ENCODE measurements at places on chromosomes 2 and 18.

DNA sequence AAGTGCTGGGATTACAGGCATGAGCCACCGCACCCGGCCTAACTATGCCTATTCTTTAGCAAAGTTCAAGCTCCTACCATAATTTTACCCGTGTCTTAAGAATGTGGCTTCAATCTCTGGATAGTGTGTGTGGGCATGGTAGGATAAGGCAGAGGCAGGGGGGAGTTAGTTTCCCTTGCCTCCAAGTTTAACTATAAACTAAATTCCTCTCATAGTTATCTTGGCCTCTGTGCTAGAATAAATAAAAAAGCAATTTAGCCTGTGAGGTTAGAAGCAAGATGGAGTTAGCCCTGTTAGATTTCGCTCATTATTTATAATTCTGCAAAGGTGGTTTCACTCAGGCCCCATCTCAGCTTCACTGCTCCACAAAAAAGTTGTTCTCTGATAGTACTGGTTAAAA, 7.0 kb upstream of the FAM98A start:
- DNase-seq, result no peak

GRCh38 chr2:141589314-141589713, 541.5 kb downstream of the LRP1B start:
- DNase-seq, result no peak

DNA sequence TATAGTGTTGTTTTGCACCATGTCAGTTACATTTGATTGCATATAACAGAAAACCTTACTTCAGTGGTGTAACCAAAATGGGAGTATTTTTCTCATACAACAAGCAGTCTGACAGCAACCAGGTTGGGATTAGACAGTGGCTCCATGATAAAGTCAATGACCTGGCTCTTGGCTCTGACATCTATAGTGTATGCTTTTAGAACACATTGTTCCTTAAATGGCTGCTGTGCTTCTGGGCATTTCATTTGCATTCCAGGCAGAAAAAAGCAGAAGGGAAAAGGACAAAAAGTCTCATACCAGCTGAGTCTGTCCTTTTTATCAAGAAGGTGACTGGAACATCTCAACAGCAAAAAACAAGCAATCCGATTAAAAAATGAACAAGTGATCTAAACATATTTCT, 10.2 kb downstream of the MERTK start:
- no peak for DNase-seq

DNA sequence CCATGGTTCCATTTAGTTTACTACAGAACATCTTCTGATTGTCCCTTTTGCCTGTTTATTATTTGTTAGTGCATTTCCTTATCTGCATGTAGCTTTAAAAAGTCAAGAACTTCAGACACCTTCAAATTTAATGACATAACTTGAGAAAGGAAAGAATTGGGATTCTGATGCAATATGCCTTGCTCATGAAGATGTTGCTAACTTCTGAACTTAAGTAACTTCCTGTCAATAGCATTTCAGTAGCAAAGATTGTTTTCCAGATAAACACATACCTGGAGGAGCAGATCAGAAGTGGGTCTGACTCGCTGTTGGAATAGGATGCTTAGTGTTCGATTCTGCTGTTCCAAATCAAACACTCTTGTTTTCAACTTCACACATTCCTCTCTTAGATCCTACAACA, 190.2 kb upstream of the LYPD1 start:
- DNase-seq, result no peak

GRCh38 chr2:147594038-147594437, 250.8 kb upstream of the ACVR2A start:
- no peak for DNase-seq

DNA sequence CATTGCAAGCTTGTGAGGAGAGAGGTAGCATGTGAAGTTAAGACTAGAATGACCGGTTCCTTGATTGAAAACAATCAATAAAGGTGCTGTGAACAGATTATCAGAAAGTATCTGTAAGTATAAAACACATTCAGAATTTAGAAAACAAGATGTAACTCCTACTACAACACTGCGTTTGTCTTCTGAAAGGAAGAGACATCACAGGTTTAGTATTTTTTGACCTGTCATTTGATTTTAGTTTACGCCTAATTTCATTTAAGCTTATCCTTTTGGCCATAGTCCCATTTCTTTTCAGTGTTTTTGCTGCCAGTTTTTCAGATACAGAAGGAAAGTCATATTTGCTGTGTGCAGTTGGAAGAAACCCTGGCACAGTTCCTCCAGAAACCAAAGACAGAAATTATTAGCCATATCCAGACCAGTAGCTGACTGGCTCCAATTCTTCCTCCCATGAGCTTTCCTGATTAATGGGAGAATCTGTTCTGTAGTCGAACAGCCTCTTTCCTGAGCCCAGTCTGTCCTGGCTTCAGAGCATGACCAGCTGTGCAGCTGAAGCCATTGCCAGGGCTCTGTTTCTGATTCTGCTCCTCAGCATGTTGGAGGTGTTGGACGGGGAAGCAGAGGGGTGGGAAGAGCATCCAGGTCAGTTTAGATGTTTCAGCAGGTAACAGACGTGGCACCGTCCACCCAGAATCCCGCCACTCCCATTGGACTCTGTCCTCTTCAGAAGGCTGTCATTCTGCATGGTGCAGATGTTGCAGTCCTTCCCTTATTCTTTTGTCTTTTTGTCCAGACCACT, 61.0 kb downstream of the CRIM1 start:
- no peak for DNase-seq

All from stimulated activated CD4-positive, alpha-beta T cell treated with anti-CD3 and anti-CD28 coated beads, Interleukin-1b, Interleukin-23, amount 100 ng/mL, for 24 hours (primary cell).